Naive B cell (primary cell): ENCODE measurements at places on chromosomes 4 and X.
A peak's percentile ranks its signal among the peaks of the same experiment; 100 is the strongest.

- H3K36me3 ChIP-seq = no peaks in the 10 kb centered on the region
- no peaks in the 10 kb centered on the region for H3K4me1 ChIP-seq
- no peak for DNase-seq
- no peak overlapping the region for H3K27ac ChIP-seq
- no peaks in the 10 kb centered on the region for H3K27me3 ChIP-seq
- H3K4me3 ChIP-seq = no peak overlapping the region
These were observed 337.7 kb upstream of the CTSO start for GRCh38 chr4:156291317-156291716.

DNA sequence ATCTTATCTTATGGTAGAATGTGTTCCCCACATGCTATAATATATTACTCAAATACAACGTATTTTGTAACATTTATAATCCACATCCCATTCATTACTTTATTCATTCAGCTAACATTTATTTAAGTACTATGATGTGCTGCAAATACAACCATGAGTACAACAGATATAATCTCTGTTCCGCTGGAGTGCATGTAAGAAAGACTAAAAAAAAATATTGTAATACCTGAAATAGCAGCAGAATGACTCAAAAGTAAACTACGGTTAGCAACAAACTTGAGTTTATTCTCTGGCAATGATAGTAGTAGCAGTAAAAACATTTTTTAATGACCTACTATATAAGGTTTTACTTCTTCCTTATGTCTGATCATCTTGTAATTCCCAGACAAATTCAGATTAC is 1776.3 kb downstream of the STIM2 start:
- no peaks in the 10 kb centered on the region for H3K27me3 ChIP-seq
- DNase-seq = no peak
- no peaks in the 10 kb centered on the region for H3K36me3 ChIP-seq
- H3K4me3 ChIP-seq = no peak overlapping the region
- no peaks in the 10 kb centered on the region for H3K4me1 ChIP-seq
- H3K27ac ChIP-seq = no peak overlapping the region

GRCh38 chrX:41382714-41383645 is 49.0 kb downstream of the DDX3X start:
- no peaks in the 10 kb centered on the region for H3K4me1 ChIP-seq
- H3K36me3 ChIP-seq = no peaks in the 10 kb centered on the region
- H3K27me3 ChIP-seq = no peaks in the 10 kb centered on the region
- no peak for DNase-seq

- H3K27ac ChIP-seq = peak overlapping the region; percentile 48
- no peaks in the 10 kb centered on the region for H3K36me3 ChIP-seq
- no peak for DNase-seq
- no peaks in the 10 kb centered on the region for H3K27me3 ChIP-seq
- H3K4me1 ChIP-seq = no peaks in the 10 kb centered on the region
These were observed 175.8 kb downstream of the GC start for GRCh38 chr4:71607780-71608677.
